ENCODE measurements at places on chromosomes 3 and 15.

DNA sequence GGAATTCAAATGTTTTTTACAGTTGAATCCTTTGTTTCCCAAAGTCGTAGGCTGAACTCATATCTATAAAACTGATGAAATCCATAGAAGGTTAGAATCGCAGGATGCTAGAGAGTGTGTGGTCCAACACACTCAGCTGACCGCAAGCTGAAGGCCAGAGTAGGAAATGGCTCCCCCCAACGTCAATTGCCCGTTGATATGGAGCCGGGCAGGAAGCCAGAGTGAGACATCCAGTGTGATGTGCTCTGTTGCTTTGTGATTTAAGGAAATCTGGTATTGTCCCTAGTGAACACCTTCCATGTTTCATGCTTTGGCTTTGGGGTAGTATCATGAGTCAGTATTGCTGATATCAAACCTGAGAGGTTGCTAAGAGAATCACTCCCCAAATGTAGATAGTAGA lies 5.8 kb upstream of the MEX3B start:
- DNase-seq = no peak

- no peak for DNase-seq
Observed at GRCh38 chr3:108006077-108006771, 84.6 kb downstream of the CD47 start.

GRCh38 chr3:42996633-42997075 lies 17.5 kb downstream of the GASK1A start:
- no peak for DNase-seq

DNA sequence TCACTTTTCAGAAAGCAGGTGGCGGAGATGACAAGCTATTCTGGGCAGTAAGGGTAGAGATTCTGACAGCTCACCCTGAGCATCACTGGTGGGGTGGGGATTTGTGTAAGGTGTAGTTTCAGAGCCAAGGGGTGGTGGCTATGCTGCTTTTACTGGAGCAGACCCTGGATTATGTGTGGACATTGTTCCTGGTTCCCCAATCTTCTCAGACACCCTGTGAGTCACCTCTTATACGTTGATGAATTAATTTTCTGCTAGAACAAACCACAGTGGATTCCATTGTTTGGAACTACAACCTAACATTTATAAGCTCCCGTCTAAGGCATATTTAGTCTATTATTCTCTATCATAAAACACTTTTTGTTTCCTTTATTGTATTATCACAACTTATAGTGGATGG lies 169.5 kb upstream of the COL8A1 start:
- no peak for DNase-seq

DNA sequence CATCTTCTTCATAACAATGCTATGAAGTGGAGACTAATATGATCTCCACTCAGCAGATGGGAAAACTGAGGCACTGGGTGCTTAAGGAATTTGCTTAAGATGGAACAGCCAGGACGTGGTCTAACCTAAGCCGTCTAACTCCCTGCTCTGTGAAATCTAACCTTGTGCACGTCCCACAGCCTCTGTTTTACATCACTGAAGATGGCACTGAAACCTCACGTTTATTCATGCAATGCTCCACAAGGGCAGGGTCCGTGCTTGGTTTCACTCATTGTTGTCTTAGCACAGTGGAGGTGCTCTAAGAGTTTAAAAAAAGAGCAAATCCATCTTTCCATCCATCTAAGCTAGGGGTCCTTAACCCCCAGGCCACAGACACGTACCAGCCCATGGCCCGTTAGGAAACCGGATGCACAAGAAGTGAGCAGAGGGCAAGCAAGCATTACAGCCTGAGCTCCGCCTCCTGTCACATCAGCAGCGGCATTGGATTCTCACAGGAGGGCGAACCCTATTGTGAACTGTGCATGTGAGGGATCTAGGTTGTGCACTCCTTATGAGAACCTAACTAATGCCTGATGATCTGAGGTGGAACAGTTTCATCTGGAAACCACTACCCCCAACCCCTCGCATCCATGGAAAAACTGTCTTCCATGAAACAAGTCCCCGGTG lies 118.0 kb downstream of the FOXP1 start:
- DNase-seq = no peak

DNA sequence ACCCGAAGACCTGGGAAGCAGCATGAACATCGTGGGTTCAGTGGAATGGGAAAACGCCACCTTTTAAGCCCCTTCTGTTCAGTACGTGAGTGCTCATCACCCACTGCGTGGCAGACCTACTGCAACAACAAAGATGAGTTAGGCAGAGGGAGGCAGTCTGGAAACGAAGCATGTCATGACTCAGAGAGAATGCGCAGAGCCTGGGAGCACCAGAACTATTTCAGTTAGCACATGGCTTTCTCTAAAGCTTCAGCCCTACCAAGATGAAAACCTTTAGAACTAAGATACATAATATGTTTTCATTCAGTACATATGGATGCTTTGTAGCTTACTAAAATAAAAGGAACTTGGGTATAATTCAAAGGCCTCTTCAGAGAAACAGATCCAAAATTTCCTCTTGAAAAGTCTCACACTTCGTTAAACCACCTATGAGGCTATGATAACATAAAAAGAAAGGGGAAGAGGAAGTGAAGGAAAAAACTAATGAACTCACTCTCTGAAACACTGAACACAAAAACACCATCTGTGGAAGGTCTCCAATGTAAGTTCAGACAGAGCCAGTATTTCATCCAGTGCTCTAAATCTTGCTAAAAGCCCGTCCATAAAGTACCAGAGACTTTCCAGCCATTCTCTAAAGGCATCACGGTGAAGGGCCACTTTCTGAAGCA lies 140.1 kb downstream of the OCA2 start:
- DNase-seq = no peak

DNA sequence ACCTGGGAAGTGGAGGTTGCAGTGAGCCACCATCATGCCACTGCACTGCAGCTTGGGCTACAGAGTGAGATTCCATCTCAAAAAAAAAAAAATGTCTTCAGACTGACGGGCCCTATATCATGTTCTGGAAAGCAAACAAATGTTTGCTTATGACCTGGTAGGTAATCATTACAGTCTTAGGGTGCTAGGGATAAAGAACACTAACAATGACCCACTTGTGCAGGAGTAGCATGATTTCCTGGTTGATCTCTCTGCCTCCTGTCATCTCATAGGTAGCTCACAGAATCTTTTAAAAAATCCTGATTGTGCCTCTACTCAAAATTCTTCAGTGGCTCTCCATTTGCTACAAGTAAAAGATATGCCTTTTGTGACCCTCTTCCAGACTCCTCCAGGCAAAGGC lies 74.5 kb upstream of the TSPAN3 start:
- DNase-seq = no peak

GRCh38 chr15:78047761-78048627 lies 29.5 kb downstream of the TBC1D2B start:
- DNase-seq = peak; percentile 37

DNA sequence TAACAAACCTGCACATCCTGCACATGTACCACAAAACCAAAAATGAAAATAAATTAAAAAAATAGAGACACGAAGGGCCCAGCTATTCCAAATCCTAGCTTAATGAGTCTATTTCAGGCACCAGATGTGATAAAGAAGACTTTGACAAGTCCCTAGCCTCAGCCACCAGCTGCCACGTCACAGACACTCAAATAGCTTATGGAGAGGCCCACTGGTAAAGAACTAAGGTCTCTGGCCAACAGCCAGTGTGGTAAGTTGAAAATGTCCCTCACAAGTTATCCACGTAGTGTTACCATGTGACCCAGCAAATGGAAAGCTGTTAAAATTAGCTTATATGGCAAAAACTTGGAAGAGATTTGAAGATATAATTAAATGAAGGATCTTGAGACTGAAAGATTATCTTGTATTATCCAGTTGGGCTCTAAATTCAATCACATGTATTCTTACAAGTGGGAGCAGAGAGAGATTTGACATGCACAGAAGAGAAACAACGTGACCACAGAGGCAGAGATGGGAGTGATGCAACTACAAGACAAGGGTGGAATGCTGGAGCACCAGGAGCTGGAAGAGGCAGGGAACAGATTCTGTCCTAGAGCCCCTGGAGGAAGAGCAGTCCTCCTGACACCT lies 10.9 kb downstream of the ACSBG1 start:
- DNase-seq = no peak

DNA sequence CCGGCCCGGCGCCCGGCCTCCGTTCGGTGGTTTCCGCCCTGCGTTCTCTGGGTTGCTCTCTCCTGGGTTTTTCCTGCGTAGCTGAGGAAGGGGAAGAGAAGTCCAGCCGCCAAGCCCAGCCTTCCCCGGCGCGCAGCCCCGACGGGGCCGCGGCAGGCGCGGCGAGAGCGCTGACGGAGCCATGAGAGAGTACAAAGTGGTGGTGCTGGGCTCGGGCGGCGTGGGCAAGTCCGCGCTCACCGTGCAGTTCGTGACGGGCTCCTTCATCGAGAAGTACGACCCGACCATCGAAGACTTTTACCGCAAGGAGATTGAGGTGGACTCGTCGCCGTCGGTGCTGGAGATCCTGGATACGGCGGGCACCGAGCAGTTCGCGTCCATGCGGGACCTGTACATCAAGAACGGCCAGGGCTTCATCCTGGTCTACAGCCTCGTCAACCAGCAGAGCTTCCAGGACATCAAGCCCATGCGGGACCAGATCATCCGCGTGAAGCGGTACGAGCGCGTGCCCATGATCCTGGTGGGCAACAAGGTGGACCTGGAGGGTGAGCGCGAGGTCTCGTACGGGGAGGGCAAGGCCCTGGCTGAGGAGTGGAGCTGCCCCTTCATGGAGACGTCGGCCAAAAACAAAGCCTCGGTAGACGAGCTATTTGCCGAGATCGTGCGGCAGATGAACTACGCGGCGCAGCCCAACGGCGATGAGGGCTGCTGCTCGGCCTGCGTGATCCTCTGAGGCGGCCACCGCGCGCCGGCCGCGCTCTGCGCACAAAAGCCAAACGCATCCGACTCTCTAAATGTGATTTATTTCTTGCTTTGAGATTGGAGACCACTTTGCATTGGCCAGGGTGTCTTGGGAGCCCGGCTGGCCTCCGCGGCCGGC lies 727 bp downstream of the RAP2B start:
- peak; percentile 59 for DNase-seq

DNA sequence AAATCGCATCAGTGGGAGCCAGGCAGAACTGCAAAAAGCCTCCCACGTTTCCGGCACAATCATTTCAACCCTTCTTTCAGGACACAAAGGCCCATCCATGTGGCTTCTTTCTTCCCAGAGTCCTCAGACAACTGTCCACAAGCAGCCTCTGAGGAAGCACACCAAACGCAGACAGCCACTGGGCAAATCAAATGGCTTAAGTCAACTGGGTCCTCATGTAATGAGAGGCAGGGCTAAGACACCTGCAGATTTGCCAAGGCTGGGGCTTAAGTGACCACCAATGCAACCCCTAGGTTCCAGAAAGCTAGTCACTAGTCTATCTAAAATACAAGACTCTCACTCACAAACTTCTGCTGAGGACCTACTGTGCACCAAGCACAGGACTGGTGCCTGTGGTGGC lies 8.0 kb downstream of the OSBPL10 start:
- DNase-seq = no peak

- DNase-seq = no peak
Observed at GRCh38 chr3:28250999-28251398, 9.6 kb downstream of the CMC1 start.

- DNase-seq = no peak
Observed at GRCh38 chr3:131716007-131716406, 213.2 kb upstream of the MRPL3 start.

DNA sequence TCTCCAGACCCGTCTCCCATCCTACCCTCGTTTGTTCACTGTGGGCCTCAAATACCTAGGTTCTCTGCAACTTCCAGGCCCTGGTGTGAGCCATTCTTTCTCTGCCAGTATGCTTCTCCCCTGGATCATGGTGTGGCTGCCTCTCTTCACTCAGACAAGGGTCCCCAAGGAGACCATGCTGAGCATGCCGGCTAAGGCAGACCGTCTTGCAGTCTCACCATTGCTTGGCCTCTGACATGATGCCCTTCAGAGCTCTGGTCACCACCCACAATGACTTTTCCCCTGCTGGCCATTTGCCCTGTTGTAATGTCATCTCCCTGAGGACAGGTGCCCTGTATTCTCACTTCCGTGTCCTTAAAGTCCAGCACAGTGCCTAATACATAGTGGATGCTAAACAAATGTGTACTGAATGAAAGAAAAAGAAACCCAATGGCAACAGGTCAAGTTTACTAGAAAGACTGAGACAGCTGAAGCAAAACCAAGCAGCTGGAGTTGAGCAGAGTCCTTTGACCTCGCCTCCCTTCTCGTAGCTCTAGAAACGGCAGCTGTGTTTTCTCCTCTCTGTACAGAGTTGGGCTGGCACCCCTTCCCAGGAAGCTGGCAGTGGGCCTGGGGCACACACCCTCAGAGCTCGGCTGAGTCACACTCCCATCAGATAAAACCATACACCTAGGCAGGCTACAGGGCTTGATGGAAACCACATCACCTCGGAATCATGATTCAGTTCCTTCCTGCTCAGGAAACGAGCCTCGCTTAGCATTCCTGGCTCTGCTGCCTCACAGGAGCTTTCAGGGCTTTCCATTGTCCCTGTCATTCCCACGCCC lies 8.6 kb downstream of the TLR9 start:
- peak; percentile 62 for DNase-seq

GRCh38 chr15:52290329-52290728 lies 5.3 kb downstream of the MYO5C start:
- DNase-seq = no peak

DNA sequence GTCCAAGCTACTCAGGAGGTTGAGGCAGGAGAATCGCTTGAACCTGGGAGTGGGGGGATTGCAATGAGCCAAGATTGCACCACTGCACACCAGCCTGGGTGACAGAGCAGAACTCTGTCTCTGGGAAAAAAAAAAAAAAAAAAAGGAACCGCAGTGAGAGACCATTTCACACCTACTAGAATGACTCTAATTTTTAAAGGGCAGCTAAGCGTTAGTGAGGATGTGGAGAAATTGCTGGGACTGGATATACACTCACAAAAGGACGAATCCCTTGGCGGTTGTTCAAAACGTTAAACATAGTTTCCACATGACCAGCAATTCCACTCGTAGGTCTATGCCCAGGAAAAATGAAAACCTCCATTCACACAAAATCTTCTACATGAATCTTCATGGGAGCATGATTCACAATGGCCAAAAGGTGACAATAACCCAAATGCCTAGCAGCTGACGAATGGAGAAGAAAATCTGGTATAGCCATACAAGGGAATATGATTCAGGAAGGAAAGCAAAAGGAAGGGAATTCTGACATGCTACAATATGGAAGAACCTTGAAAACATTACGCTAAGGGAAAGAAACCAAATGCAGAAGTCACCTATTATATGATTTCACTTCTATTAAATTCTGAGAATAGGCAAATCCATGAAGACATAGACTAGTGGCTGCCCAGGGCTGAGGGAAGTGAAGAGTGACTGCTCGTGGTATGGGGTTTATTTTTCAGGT lies 127.0 kb downstream of the CHSY1 start:
- DNase-seq = no peak

- DNase-seq = no peak
Observed at GRCh38 chr3:12924437-12924836, 83.1 kb upstream of the RPL32 start.

All from activated naive CD4-positive, alpha-beta T cell treated with anti-CD3 and anti-CD28 coated beads, Interleukin-2, amount 10 ng/mL, durations not matched to agents 7 days and 5 days (primary cell).